Left lung (tissue), 14 donors: ENCODE measurements at places on chromosomes 4 and X. TPM values are rescaled to one million over a fixed set of nuclear protein-coding genes. Genes with fewer than 3 reads are reported as not detected.
A peak's percentile ranks its signal among the peaks of the same experiment; 100 is the strongest.

DCAF12L2 gene
- 0.09 TPM for total RNA-seq

GRCh38 chr4:33467291-33467690, 2747.1 kb downstream of the PCDH7 start:
- no peak for DNase-seq

GRCh38 chr4:68152411-68152810, 22.7 kb upstream of the TMPRSS11F start:
- no peak for DNase-seq

GRCh38 chr4:145936997-145937901, 1.4 kb downstream of the ZNF827 start:
- peak; percentile 79 for DNase-seq

- no peak for DNase-seq
Measured at GRCh38 chr4:77153006-77153405, 4.0 kb upstream of the CCNG2 start.

ASB5 gene
- total RNA-seq: not detected

DNA sequence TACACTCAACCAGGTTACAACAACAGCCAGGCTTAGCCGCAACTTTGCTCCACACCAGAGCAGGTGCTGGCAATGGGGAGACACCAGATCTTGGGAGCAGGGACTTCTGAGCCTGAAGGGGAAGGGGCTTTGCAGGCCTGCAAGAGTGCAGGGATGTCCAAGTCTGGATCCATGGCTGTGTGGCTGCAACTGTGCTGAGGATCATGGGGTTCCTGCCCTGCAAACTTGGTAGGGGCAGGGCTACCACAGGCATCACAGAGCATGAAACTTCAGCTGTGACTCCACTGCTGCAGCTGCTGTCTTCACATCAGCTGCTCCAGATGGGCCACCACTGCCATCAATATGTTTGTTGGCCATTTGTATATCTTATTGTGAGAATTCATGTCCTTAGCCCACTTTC, 340.4 kb downstream of the FSTL5 start:
- DNase-seq: no peak

DNA sequence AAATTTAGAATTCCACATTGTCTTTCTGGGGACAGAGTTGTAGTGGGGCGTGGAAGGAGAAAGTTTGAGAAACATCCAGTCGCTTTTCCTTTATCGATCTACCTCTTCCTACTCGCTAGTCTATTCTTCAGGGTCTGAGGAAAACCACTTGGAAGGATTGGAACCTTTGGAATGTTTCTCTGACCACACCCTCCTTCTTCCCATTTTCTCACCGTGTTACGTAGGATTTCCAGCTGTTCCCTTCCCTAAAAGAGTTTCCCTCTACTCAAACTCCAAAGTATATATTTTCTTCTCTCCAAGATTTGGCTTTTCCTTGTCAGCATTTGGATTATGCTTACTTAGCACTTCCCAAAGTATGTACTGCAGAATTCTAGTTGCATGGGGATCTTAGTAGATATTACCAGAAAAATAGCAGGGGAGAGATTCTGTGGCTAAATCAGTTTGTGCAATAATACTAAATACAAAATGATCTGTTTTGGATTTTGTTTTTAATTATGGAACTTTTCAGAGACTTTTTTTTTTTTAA, 4.9 kb downstream of the ENPEP start:
- DNase-seq: no peak

GRCh38 chr4:132564920-132565319, 584.2 kb upstream of the PCDH10 start:
- no peak for DNase-seq

DNA sequence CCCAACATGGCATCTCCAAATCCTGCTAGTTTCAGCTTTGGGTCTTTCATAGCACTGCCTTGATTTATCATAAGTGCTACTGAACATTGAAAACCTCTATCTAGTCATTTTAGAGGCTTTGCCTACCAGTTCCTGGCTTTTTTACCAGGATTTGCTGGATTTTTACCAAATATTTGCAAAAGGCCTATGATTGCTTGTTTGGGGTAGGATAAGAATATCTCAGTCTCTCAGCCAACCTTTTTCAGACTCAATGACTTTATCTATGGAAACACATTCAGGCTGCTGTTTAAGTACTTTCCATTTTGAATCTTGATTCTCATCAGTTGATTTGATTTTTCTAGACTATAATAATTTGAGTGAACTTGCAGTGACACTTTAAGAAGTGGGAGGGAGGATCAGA, 80.1 kb downstream of the NPFFR2 start:
- no peak for DNase-seq

ETDA gene
- not detected for total RNA-seq

ANAPC4 gene
- total RNA-seq: 32.7 TPM

FGA gene
- total RNA-seq: 75.6 TPM

GRCh38 chrX:42996861-42997260, 218.9 kb upstream of the PPP1R2C start:
- DNase-seq: no peak

GRCh38 chr4:174503079-174503715, 19.1 kb downstream of the HPGD start:
- no peak for DNase-seq

DNA sequence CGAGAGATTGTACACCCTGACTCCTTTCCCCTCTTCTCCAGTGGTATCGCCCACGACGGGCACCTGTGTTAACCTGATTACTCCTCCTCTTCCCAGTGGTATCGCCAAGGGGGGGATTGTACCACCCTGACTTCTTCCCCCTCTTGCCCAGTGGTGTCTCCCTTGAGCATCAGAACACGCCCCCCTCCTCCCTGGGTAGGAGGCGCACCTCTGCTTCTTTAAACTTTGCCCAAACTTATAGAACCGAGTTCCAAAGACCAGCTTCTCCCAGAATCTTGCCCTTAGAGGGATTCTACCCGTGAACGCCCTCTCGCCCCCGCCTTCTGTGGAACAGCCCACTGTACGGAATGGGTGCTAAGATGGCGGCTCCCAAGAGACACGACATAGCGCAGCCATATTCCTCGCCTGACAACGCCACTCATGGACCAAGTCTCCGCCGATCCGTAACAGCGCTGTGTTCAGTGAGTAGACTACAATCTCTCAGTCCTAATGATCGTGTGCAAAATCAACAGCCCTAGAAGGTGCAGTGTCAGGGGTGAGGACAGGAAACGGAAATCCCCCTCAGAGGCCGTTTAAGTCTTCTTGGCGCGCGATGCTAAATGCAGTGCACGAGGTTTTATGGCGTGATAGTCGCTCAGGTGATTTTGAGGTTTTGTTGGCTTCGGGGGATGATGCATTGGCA, 4.2 kb upstream of the ZNF157 start:
- DNase-seq: peak; percentile 57

KLB gene
- 2.2 TPM for total RNA-seq

KLHL34 gene
- not detected for total RNA-seq

DNA sequence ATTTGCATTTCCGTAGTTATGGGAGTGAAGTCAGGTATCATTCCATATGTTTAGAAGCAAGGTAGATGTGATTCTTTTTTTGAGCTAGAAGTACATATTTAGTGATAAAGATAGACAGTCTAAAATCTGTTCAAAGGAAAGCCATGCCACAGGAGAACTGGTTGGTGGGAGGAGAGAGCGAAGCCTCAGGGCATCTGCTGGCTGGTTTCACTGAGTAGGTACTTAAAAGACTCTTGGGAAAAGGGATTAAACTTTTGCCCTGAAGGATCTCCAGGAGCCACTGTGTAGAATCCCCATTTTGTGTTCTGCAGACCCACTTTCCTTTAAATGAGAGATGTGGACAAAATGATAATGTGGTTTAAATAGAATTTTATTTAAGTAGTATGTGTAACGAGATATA, 89.6 kb downstream of the SHROOM2 start:
- DNase-seq: no peak

LINC00632 gene
- total RNA-seq: 458 TPM

F8A2 gene
- total RNA-seq: not detected

GRCh38 chrX:109472939-109473735, 8.7 kb downstream of the GUCY2F start:
- no peak for DNase-seq

- no peak for DNase-seq
Measured at GRCh38 chr4:102598762-102599374, 97.7 kb downstream of the NFKB1 start.

GRCh38 chr4:21507439-21507838, 441.1 kb downstream of the KCNIP4 start:
- no peak for DNase-seq

GRCh38 chrX:25017667-25018247, 2.0 kb upstream of the ARX start:
- no peak for DNase-seq

- no peak for DNase-seq
Measured at GRCh38 chr4:35695421-35695820, 548.9 kb downstream of the ARAP2 start.

DNA sequence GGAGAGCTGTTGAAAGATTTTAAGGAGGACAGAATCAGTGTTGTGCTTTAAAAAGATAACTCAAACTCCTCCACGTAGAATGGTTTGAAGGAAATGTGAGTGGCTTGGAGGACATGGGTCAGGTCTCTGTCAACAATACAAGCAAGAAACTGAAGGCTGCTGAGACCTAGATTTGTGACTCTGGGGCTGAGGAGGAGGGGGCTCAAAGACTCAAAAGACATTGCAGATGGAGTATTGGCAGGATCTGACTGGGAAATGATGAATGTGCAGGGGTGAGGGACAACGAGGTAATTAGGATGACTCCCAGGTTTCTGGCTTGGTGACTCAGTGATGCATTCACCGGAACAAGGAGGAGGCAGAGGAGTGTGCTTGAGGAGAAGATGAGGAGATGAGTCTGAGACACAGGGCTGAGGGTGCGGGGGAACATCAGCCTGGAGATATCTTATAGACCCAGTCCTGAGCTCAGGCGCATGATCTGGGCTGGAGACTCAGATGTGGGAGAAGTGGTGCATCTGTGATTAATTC, 3.3 kb upstream of the RPS4X start:
- DNase-seq: no peak

ODAPH gene
- total RNA-seq: not detected

DNA sequence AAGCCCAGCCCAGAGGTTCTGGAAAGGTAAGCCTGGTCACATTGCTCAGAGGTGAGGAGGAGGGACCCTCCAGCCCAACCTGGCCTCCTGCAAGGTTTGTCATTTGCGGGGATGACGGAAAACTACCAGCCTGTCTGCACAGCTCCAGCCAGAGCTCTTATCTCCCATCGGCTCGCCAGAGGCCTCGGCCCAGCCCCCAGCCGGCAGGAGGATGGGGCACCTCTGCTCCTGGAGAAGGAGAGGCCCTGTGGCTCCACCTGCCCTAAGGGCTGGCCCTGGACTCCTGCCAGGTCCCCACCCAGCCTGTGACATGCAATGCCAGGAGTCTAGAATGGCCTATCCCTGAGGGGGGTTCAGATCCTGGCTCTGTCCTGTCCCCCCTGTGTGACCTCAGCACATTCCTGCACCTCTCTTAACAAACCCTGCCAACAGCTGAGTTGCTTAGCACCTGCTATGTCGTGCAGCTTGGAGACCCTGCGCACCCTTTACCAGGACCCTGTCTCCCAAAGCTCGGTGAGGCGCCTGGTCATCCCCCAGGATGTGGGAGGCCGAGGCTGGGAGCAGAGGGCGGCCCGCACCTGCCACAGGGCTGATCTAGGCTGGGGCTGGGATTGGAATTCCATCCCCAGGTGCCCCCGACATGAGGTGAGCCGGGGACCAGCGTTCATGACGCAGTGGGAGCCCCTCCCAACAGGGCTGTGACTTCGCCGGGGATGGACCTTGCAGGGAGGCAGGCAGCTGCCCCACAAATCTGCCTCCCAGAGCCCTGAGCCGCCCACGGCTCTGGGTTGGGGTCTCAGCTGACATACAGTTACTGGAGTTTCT, 14.4 kb downstream of the ADRA2C start:
- DNase-seq: no peak

GRCh38 chrX:38893441-38893840, 92.2 kb downstream of the MID1IP1 start:
- no peak for DNase-seq

DNA sequence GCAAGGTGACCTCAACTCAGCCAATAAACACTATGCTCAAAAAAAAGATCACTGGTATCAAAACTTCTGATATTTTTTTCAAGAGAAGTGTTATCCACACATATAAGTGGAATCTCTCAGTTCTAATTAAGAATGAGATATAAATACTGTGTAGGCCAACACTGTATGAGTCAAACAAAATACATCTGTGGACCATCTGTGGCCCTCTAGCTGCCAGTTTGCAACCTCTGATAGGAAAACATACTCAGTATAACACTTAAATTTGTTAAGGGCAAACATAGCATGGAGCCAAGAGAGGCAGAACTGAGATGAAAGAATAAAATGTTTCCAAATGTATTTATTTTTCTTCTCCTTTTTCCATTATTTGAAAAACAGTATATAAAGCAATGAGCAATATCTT, 377.3 kb downstream of the ARAP2 start:
- no peak for DNase-seq

SCLT1 gene
- total RNA-seq: 16.6 TPM

- DNase-seq: no peak
Measured at GRCh38 chr4:88409789-88410188, 31.1 kb downstream of the HERC6 start.

DNA sequence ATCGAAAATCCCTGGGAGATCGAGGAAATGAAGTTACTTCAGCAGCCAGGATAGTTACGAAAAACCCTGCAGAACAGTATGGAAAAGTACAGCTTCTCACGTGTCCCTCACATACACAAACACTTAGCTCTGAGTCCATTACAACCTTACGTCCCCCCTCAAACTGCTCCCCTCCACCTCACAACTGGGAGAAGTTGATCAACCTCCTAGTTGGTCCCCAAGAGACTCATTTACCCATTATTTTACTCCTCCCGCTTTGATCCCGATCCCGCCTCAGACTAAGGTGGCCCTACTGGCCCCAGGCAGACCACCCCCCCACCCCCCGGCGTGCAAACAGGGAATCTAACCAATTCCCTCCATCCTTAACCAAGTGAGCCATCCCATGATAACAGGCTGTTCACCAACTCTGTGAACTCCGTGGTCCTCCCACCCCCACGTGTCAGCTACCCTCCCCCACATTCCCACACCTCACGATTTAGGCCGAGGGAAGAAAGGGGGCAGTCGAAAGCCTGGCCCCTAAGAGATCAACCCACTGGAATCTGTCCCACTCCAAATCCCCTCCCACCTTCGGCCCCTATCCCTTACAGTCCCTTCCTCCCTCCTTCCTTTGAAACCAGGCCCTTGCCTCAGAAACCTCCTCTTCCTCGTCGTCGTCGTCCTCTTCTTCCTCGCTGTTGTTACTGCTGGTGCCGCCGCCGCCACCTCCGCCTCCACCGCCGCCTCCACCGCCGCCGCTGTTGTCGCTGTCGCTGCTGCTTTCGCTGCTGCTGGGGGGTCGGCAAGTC, 755 bp downstream of the ANKRD17 start:
- DNase-seq: no peak

RADX gene
- total RNA-seq: 3.2 TPM

ATP10D gene
- 45.9 TPM for total RNA-seq

MAGEA12 gene
- not detected for total RNA-seq
